NCI-H82 (cell line): ENCODE measurements at places on chromosomes 3 and 15.

DNA sequence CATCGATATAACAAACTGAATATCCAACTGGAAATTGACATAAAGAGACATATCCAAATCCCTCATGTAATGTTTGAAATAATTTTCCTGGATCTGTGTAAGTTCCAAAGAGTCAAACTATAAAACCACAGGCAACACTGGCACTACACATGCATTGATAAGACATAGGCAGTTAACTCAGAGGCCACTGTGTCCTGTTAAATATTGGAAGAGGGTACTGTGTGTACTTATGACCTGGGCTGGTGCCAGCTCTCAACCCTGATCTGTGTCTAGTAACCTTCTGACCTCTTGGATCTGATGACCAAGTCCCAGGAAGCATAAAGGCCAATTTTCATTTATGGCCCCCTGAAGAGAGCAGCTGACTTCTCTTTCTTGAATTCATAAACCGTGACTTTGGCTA lies 4.5 kb downstream of the NR1I2 start:
- DNase-seq, result no peak

GRCh38 chr3:177026505-177027277 lies 170.6 kb downstream of the TBL1XR1 start:
- no peak for DNase-seq

DNA sequence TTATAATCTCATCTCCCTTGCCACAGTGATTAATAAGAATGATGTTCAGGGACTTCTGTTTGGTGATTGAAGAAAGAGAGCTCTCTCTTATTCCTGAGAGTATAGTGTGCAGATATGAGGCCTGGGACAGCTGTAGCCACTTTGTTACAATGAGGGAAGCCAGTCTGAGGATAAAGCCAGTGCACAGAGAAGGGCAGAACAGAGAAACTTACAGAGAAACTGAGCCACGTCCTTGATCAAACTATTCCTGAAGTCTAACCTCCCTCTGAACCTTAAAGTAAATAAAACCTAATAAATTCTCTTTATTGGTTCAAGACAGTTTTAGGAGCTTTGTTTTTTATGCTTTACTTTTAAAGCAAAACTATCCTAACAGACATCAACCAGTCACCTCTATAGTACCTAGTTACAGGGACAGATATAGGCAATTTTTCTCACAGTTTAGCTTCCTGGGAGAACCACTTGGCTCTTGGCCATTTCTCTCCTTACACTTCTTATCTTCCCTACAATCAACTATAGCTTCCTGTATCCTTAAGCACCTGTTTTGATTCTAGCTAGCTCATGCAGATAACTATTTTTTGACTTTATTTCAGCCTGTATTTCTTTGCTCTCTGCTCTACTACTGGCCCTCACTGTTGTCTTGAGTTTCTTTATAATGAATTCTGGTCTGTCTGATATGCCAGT lies 284.4 kb downstream of the SHQ1 start:
- DNase-seq, result no peak

DNA sequence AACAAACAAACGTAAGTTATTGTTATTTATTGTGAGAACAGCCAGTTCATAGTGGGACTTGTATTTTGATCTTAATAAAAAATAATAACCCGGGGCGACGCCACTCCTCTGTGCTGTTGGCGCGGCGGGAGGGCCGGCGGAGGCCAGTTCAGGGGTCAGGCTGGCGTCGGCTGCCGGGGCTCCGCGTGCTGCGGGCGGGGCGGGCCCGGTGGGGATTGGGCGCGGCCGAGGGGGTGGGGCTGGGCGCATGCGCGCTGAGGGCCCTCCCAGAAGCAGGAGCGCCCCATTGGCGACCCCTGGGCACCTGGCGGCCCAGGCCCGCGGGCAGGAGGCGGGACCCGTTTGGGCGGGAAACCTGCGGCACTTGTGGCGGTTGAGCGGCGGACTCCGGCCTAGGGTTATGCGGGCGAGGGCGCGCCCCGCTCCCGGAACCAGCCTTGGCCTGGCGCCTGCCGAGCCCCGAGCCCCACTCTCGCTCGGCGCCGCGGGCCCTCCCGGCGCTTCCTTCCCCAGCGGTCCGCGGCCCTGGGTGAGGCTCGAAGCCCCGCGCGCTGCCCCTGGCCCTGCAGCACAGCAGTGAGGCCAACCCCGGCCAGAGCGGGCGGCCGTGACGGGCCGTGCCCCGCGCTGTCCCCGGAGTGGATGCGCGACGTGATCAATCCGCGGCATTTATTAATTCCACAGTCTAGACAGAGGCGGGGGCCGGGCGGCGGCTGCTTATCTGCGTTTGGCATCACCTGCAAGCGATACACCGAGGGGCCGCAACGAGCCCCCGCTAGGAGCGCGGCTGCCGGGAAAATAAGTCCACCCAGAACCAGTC lies 6.0 kb downstream of the ISL2 start:
- no peak for DNase-seq
